Right lobe of liver (tissue), 6 donors: ENCODE measurements at places on chromosomes 16 and 17. TPM values are rescaled to one million over a fixed set of nuclear protein-coding genes. Genes with fewer than 3 reads are reported as not detected.

The SLC9A5 gene
- 0.16 TPM for total RNA-seq

The TPSD1 gene
- total RNA-seq: not detected

The SCGB1C2 gene
- total RNA-seq: not detected

DNA sequence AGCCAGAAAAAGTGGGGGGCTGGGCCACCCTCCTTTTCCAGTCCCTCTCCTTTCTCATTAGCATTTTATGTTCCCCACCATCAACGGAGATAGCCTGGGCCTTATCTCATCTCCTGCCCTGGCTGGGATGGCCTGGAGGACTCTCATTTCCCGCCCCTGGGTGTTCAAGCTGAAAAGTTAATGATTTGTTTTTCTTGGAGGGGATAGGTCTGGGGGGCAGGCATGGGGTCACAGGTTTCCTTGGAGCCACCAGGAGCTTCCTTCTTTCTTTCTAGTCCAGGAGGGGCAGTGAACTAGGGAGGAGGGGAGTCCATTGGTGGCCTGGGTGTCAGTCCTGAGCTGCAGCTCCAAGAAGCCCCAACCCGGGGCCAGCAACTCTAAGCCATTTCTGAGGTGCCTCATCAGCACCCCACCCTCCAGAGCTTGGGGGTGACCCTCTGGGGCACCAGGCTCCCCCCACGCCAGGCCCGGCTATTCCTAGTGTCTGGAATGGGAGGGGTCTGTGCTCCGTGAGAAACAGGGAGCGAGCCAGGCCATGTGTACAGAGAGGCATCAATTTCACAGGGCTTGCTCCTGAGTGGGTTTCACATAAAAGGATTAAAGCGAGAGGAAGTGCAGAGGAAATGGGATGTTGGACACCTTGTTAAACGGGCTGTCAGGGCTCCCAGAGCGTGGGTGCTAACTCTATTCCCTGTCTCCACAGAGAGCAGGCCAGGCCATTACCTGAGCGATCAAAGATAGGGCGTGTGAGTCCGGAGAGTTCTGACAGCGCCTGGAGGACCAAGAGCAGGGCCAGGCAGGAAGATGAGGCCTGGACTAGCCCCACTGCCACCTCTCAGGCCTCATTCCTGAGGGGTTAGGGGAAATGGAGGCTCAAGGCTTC, 90.6 kb upstream of the LHX1 start:
- no peak for DNase-seq

The CBX8 gene
- total RNA-seq: 1.2 TPM

DNA sequence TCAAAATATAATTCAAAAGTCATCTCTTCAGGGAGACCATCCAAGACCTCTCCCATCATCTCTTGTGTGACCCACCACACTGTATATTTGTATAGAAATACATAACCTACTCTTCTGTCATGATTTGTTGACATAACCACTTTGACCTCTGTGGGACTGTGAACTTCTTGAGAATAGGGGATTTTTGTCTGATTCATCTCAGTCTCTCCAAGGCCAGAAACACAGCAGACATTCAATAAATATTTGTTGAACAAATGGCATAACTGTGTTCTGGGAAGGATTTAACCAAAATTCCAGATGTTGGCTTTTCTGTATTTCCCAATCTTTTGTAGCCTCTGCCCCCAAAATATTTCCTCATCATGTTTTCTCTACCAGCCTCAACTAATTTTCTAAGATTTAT, 169.7 kb downstream of the CDH11 start:
- DNase-seq: no peak

- DNase-seq: no peak
Observed at GRCh38 chr16:28301154-28301553, 8.8 kb downstream of the SBK1 start.

GRCh38 chr16:14028202-14028601, 42.9 kb upstream of the MRTFB start:
- DNase-seq: no peak

DNA sequence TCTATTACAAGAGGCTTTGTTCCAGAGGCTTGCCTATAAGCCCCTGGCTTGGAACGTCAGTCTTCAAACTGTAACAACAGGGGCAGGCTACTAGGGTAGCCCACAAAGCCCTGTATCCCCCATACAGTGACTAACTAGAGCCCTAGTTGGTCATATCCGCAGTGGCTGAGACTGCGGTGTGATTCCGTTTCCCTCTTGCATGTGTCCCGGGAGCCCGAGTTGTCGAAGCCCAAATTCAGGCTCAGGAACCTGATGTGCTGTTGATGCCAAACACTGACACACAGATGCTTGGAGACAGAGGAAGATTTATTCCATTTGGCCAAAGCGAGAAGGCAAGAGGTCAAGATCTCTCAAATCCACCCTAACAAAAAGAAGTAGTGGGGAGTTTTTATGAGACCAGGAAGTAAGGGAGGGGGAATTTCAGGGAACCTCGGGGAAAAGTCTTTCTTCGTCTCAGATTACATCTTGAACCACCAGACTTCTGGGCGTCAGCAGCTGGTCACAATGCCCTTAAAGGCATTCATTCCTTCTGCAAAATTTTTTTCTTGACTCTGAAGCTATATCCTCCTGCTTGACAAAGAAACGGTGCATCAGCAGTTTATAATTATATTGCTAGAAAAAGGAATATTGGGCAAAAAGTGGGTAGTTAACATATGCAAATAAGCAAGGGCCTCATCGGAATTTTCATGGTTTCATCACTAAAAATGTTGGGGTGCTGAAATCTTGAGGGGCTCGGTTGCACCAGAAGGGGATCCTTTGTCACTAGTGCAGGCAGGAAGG, 879 bp downstream of the SLFN5 start:
- no peak for DNase-seq

- DNase-seq: no peak
Observed at GRCh38 chr16:76946879-76947278, 244.1 kb upstream of the MON1B start.

- no peak for DNase-seq
Observed at GRCh38 chr17:57221366-57222350, 34.7 kb upstream of the MSI2 start.

The ZG16B gene
- total RNA-seq: not detected
